ENCODE measurements at places on chromosomes 4 and X.

DNA sequence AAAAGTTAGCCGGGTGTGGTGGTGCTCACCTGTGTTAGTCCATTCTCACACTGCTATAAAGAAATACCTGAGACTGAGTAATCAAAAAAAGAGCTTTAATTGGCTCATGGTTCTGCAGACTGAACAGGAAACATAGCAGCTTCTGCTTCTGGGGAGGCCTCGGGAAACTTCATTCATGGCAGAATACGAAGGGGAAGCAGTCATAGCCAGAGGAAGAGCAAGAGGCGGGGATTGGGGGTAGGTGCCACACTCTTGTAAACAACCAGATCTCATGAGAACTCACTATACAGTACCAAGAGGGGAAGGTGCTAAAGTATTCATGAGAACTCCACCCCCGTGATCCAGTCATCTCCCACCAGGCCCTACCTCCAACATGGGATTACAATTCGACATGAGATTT is 64.1 kb downstream of the BEND4 start:
- no peak for DNase-seq

GRCh38 chr4:182354867-182355266 is 111.7 kb downstream of the TENM3 start:
- DNase-seq: no peak

DNA sequence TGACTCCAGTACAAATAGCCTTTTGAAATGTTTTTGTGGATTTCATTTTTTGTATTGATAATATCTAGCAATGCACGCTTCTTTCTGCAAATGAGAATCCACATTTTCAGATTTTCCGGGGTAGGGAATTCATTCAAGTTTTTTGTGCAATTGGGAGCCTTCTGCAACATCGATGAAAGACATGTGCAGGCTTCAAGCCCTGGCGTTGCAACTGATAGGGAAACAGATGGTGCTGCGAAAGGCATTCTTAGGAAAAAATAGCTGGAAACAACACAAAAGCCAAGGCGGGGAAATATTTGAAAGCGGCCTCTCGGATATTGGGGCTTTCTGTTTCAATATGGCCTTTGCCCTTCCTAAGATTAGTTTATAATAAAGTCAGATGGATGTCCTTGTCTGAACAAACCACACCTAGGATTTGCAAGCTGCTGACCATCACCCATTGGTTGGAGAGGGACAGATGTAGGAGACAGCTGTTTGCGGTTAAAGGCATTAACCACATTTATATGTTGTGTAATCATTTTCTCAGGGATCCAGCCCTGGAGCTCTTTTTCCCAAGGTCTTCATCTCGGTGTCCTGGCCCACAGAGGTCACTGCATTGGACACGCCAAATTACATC is 136.5 kb downstream of the PRKX start:
- DNase-seq: no peak

DNA sequence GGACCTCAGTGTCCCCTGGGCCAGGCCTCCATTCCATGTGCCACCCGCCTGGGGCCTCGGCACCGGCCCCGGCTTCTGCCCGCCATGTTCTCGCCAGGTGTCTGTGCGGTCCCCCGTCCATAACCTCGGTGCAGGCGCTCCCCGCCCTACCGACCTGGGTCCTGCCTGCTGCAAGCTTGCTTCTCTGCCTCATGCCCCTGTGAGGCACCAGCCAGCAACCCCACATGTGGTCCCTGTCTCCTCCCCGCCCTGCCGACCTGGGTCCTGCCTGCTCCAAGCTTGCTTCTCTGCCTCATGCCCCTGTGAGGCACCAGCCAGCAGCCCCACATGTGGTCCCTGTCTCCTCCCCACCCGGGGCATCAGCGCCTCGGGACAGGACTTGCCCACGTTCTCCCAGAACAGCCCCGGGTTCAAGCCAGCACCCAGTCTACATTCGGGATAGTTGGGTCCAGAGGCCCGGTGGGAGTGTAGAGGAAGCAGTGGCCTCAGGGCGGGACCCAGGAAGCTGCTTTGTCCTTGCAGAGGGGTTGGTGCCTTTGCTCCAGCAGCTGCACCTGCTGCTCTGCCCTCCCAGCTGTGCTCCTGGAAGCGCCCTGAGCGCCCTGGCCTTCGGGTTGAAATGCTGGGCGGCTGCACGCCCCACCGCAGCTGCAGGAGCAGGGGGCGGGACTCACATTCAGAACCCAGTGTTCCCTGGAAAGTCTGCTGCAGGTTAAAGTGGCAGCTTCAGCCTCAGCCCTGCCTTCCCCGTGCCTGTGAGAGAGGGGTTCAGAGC is 20.1 kb upstream of the UVSSA start:
- DNase-seq: no peak

- no peak for DNase-seq
Measured at GRCh38 chrX:23911126-23911835, 3.5 kb downstream of the CXorf58 start.

- DNase-seq: no peak
Measured at GRCh38 chr4:34733185-34733941, 1511.0 kb downstream of the ARAP2 start.

DNA sequence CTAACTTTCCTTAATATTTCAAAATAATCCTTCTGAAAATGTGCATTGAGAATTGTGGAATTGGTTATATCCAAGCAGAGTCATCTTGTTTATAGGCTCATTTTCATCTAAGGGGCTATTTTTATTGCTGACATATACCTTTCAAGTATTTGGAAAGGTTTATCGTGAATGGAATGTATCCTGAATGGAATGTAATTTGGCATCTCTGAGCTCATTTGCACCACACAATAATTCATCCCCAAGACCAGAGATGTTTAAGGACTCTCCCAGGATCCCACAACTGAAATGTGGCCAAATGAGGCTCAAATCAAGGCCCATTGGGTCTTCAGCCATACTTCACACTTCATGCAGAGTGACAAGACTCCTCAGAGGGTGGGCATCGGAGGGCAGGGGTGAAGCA is 7.5 kb upstream of the SETD7 start:
- peak; percentile 72 for DNase-seq

- no peak for DNase-seq
Measured at GRCh38 chr4:17332478-17332877, 179.4 kb downstream of the QDPR start.

GRCh38 chr4:16089156-16089555 is 5.3 kb upstream of the PROM1 start:
- DNase-seq: no peak

DNA sequence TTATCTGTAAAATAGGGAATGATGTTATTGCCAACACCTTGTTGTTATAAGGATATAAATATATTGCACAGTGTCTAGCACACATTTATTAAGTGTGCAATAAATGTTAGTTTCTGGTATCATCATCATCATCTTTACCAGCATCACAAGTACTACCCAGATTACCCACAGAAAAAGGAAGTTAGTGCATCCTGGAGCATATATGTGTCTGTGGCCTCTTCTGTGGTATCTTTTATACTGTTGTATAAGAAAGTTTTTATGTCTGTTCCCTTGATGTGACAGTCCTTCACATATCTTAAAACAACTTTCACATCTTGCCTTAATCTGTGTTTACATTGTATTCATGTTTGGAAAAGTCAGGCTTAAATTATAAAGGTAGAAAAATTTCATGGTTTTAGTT is 10.0 kb downstream of the EXOSC9 start:
- no peak for DNase-seq

DNA sequence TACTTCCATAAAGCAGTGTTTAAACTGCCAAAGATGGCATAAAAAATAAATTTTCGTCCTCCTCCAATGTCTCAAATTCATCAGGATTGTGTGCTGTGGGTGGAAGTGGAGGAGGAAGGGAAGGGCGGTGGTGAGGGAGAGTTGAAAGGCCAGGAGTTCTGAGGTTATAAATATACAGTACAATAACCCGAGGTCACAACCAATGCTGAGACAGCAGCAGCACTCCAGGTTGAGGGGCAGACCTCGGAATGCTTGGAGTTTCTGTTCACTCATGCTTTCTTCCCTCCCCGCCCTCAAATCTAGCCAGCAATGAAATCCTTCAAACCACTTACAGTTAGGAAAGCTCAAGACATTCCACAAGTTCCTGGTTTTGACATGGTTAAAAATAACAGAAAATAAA is 134.0 kb upstream of the SMAD1 start:
- no peak for DNase-seq

- no peak for DNase-seq
Measured at GRCh38 chrX:112746812-112747595, 67.3 kb upstream of the LHFPL1 start.

DNA sequence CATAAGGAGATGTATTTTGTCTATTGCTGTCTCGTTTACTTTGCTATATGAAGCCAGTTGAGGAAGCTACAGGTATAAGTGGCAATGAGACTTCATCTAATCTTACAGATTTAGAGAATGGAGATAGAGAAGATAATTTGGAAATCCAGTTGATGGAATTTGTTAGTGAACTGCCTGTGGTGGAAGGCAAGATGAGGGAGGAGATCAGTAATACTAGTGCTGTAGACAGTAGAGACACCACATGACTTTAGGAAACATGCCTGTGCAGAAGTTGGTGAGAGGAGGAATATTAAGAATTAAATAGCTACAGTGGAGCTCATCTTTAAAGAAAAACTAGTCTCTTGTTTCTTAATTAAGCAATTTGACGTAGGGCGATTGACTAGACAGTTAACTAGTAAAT is 51.3 kb downstream of the RBPJ start:
- DNase-seq: no peak

- no peak for DNase-seq
Measured at GRCh38 chrX:653306-653705, 22.7 kb downstream of the SHOX start.

DNA sequence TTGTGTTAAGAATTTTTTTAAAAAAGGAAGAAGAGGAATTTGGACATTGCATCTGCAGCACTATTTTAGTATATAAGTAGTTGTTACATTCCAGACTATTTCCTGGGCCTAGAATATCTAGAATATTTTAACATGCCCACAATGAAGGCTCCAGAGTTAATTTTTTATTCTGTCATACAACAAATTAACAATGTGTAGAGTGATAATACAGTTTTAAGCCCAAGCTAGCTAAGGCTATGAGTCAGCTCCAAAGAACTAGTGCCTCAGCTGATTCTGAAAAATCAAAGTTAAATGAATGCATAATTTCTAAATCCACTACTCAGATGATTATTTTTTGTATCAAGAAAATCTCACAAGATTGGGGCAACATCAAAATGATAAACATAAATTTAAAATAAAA is 231.4 kb downstream of the PRDM5 start:
- DNase-seq: no peak

DNA sequence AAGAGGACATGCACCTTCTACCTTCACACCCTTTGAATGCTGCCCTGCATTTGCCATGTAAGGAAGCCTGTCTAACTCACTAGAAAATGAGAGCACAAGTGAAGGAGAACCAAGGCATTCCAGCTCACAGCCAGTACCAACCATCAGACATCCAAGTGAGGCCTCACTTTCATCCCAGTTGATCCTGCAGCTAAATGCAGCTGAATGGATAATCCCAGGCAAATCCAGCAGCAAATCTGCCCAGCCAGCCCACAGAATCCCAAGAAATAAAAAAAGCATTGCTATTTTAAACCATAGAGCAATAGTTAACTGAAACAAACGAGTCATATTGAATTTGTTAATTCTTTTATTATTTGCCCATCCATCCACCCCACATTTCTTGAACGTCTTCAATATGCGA is 112.5 kb downstream of the C4orf33 start:
- DNase-seq: no peak

DNA sequence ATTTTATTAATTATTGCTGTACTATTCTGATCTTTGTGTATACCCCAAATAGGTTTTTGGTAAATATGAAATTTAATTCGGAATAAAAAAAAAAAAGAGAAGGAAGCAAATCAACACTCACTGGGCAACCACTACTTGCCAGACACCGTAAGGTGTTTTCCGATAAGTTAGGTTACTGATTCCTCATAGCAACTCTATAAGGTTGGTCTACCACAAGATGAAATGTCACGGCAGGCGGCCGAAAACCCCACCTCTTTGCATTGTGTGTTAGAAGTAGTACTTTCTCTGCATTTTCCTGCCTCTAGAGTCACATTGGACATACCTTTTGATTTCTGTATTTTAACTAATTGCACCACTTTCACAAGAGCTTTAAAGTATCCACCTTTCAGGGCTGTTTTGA is 44.5 kb upstream of the RASGEF1B start:
- no peak for DNase-seq

- DNase-seq: no peak
Measured at GRCh38 chr4:121199742-121200561, 35.8 kb upstream of the TNIP3 start.

GRCh38 chr4:11415409-11416070 is 13.2 kb downstream of the HS3ST1 start:
- no peak for DNase-seq

DNA sequence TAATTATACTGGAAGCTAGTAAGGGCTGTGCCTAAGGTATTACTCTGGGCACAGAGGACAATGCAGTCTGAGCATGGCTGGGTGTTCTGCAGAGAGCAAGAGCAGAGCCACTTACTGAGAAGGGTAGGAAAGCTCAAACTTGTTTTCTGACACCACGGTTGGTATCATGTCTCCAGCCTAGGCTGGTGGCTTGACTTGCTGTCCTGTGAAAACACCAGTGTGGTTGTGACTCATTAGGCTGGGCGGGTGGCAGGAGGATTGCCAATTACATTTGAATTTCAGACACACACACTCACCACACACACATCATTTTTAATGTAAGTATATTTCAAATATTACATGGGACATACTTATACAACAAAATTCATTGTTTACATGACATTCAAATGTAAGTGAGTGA is 19.7 kb upstream of the MTM1 start:
- DNase-seq: no peak

DNA sequence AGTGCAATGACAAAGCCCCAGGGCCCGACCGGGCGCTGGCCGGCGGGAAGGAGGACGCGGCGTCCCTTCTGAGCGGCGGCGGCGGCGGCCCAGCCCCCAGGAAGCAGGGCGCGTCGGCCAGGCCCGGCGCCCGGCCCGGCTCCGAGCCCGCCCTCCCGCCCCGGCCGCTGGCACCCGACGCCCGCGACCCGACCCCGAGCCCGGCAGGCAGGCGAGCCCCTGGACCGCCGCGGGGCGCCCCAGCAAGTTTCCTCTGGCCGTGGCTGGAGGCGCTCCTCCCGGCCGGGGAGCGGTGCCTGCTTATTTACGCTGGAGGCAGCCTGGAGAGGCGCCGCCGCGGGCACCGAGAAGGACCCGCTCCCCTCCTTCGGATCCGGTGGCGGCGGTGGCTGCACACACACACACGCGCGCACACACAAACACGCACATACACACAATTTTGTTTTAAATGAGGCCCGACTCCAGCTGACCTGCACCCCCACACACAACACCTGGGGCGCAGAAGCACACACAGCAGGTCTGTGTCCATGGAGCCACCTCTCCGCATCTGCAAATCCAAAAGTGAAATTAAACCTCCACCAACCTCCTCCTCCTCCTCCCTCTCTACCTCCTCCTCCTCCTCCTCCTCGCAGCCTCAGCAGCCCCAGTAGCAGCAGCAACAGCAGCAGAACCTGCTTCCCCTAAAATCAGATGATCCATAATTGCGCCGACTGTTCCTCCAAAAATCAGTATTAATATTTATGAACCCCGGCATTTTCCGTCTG is 669 bp downstream of the IRF2 start:
- DNase-seq: no peak

Measured in esophagus muscularis mucosa (tissue), 4 donors.